Putamen (tissue), 1 donor: ENCODE measurements at places on chromosomes 3 and 15.

DNA sequence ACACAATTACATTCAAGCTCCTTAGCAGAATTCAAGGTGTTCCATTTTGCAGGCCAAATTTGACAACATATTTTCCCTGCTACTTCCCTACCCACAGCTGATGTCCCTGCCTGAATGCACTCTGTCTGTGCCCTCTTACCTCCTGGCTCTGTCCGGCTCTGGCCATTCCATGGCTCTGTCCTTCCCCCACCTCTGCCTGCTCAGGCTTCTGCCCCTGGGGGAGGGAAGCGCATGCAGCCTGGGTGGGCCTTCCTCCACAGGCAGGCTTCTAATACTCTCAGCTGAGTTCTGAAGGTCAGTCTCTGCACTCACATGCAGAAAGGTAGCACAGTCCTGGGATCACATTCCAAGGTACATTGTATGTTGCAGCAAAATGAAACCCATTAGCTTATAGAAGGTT lies 113.6 kb upstream of the CACNA2D3 start:
- DNase-seq = no peak

GRCh38 chr3:111032677-111033076 lies 38.9 kb upstream of the NECTIN3 start:
- no peak for DNase-seq

GRCh38 chr15:88623061-88623460 lies 1.9 kb downstream of the AEN start:
- DNase-seq = no peak

GRCh38 chr3:38853011-38853410 lies 37.0 kb upstream of the SCN10A start:
- DNase-seq = no peak

DNA sequence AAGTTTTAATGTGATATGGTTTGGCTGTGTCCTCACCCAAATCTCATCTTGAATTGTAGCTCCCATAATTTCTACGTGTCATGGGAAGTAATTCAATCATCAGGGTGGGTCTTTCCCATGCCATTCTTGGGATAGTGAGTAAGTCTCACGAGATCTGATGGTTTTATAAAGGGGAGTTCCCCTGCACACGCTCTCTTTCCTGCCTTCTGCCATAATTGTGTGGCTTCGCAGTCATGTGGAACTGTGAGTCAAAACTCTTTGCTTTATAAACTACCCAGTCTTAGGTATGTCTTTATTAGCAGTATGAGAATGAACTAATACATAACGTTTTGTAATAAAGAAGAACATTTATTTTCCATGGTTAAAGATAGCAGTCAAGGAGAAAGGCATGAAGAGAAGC lies 39.2 kb upstream of the GOLIM4 start:
- no peak for DNase-seq
